ENCODE measurements at places on chromosomes 7 and 10.
A peak's percentile ranks its signal among the peaks of the same experiment; 100 is the strongest.

- no peak for DNase-seq
Measured at GRCh38 chr10:72746426-72747363, 54.8 kb downstream of the MCU start.

DNA sequence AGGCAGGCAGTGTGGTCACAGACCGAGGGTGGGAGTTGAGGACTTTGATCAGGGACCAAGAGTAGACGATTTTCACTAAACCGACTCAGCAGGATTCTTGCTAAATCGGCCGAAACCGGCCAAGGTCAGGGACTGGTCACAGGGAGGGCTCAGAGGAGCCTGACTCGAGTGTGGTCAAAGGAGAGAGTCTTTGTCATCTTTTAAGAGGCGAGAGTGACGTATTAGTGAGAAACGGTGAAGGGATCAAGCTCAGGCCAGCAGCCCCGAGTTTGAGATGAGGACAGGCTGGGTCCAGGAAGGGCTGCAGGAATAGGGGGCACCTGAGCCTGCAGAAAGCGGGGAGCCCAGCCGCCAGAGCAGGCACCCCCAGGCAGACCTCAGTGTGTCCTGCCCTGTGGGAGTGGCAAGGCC, 41.6 kb upstream of the FAM20C start:
- no peak for DNase-seq

DNA sequence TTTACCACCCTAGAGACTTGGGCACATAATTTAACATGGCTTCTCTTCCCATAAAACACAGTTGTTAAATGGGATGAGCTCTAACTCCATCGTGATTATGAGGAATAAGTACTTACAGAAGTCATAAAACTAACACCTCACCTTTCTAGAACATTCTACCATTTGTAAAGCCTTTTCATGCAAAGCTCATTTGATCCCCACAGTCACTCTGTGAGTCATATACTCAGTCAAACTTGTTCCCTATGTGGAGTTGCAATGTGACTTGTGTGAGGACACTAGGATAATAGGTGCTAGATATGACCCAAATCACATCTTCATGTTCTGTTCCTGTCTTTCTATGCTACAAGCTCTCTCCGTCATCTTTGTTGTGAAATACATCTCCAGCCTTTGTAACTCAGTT, 371.7 kb downstream of the WDR11 start:
- no peak for DNase-seq

GRCh38 chr10:74924251-74924963, 98.0 kb downstream of the KAT6B start:
- peak; percentile 89 for DNase-seq

- DNase-seq = no peak
Measured at GRCh38 chr10:116237970-116238369, 35.0 kb downstream of the GFRA1 start.

DNA sequence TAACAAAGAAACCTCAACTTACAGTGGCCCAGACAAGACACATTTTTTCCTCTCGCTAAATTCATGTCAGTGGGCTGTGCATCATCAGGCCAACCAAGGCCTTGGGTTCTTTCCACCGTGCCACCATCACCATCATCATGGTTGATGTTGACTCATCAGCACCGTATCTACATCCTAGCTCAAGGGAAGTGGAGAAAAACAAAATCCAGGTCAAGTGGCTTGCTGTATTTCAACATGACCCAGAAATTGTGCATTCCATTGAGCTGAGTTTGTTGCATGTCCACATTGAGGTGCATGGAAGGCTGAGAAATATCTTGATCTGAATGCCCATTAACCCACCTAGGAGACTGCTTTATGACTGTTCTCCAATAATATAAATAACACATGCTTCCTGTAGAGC, 312.4 kb upstream of the CDC14C start:
- peak; percentile 22 for DNase-seq

DNA sequence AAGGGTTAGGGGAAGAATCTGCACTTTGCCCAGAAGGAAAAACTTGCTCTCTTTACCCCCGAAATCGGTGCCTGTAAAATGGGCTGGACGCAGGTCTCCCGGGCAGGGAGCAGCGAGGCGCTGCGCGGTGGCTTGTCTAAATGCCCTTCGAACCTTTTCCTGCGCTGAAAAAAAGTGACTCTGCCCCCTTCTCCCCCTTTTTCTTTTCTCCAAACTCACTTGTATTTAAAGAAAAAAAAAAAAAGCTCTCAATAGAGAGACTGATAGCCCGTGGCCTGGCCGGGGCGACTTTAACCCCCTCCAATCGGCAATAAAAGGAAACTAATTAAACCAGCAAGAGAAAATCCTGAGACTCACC, 286 bp downstream of the SP8 start:
- DNase-seq = no peak

- no peak for DNase-seq
Measured at GRCh38 chr10:11927746-11928145, 104.6 kb downstream of the PROSER2 start.

- DNase-seq = no peak
Measured at GRCh38 chr7:114372619-114373018, 42.0 kb upstream of the FOXP2 start.

DNA sequence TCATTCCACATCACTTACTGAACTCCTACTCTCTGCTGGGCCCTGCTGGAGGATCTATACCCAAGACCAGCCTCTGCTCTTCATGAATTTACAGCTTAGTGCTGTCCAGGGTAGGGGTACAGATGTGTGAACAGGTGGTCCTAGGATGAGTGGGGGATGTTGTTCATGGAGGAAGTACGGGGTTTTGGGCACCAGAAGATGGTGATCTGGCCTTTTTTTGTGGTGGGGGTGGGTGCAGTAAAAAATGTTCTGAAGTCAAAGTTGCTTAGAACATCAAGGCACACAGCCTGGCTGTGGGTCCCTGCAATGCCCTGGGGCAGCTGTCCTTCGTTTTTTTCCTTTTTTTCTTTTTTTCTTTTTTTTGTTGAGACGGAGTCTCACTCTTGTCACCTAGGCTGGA, 34.2 kb upstream of the GNA12 start:
- no peak for DNase-seq
